Activated naive CD4-positive, alpha-beta T cell (primary cell): ENCODE measurements at places on chromosomes 7 and 10.

DNA sequence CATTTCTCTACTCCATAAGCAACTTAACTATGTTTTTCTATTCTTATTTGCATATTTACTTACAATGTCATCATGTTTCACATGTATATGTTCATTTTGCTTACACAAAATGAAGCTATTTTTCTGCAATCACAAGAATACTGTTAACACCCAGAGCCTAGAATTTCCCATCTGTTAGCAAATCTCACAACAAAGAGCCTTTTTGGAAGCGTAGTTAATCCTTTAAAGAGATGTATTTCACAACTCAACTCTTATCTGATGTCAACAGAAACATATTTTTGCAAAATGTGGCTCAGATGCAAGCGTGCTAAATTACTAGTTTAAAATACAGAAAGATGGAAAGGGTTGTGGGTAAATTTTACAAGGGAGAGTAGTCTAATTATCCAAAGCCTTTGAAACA is 110.6 kb upstream of the COL1A2 start:
- no peak for DNase-seq

DNA sequence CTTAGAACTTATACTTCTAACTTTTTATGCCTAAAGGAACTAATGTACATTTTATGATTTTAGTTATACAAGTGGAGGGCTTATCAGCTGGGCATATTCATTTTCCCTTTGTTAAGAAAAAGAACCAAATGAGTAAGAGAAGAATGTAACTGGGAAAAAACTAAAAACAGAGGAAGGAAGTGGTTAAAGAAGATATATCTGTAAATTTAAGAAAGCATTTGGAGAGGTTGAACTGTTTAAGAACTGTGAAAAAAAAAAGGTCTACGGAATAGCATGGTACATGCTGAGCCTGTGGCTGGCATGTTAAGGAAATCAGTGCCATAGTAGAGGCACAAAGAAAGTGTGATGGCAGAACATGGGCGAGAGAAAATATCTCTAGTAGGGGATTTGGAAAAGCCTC is 6.2 kb downstream of the MDFIC start:
- DNase-seq: no peak

DNA sequence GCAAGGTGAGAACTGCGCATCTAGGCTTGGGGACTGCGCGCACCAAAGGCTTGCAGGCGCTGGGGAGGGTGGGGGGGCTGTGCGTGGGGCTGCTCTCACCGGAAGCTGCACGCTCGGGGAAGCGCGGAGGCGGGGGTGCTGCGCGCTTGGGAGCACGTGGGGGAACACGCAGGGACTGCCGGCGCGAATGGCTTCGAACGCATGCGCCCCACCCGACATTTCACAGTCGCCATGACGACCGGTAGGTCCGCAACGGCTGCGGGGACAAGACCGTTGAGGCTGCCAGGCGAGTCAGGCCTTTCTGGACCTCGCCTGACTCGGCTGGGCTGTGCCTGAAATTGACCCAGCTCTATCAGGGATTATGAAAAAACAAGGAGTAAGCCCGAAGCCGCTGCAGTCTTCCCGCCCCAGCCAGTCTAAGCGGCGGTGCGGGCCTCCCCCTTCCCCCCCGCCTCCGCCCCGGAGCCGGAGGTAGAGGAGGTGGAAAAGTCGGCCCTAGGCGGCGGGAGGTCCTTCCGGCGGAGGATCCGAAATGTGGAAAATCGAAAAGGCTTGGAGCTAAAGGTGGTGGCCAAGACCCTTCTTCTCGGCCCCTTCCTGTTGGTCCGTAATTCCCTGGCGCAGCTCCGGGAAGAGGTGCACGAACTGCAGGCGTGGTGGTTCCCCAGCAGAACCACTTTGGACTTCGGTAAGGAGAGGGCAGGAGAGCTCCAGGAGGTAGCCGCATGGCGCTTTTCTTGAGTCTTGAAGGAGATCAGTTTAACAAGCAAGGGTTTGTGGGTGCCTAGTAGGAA is 34.9 kb upstream of the STEAP1 start:
- DNase-seq: peak; percentile 18

DNA sequence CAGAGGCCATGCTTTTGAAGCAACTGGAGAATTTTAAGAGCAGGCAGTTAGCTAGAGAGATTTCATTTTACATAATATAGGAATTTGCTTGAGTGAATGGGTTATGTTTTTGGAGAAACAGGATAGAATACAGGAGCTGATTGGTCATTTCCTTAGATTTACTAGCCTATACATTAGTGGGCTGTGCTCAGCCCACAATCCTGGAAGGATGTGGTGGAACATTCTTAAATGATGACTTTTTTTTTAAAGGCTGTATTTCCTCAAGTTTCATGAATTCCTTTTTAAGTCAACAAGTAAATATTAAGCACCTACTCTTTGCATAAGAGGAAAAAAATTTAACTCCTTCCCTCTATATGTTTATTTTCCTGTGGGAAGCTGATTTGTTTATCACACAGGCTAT is 314.4 kb upstream of the BMPER start:
- no peak for DNase-seq

- no peak for DNase-seq
These were observed 34.0 kb downstream of the ADAP1 start for GRCh38 chr7:920351-921070.

DNA sequence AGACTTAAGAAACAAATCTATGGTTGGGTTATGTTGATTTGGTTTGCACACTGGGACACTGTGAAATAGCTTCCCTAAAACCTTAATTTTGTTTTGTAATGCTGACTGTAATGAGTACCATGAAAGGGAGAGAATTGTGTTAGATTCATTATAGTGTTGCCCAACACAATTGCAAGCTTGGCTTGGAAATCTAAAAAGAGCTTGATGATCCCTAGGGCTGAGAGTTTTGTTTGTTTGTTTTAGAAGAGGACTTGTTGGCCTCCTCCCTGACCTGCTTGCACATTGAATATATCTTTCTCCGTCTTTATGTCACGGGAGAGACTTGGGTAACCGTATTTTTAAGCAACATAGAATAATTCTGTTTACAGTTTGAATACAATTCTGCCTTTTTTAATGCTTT is 410.1 kb downstream of the ARL4A start:
- DNase-seq: no peak

DNA sequence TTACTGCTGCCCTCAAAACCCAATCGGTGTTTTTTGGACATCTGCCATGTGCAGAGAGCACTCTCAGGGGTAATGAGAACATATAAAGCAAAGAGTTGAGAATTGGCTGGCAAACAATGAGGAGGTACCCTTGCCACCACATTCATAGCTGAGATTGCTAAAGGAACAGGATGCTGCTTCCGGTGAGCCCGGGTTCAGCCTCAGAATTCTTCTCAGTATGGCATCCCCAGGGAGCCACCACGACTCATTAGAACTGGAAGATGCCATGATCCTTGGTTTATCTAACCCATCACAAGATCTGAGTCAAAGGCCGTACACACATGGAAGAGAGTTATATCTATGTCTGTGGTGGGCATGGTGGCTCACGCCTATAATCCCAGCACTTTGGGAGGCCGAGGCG is 174.4 kb downstream of the ARID5B start:
- no peak for DNase-seq

GRCh38 chr10:28155726-28156125 is 147.1 kb downstream of the MPP7 start:
- DNase-seq: no peak

DNA sequence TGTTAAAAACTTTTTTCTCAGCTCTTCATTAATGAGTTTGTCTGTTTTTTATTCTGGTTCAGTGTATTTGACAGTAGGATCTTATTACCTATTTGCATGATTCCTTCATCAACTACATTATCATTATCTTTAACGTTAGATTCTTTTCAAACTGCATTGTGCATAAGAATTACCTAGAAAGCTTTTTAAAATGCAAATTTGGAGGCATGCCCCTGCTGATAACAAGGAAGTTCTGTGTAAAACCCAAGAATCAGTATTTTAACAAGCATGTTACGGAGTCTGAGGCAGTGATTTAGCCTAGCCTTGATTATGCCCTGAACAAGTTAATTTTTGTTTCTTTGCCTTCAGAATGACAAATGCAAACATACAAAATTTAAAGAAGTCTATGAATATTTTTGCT is 14.2 kb downstream of the AHR start:
- DNase-seq: no peak

- DNase-seq: no peak
These were observed 57.9 kb downstream of the ZNF467 start for GRCh38 chr7:149715476-149715875.

- no peak for DNase-seq
These were observed 11.1 kb downstream of the SFRP5 start for GRCh38 chr10:97760461-97761257.

DNA sequence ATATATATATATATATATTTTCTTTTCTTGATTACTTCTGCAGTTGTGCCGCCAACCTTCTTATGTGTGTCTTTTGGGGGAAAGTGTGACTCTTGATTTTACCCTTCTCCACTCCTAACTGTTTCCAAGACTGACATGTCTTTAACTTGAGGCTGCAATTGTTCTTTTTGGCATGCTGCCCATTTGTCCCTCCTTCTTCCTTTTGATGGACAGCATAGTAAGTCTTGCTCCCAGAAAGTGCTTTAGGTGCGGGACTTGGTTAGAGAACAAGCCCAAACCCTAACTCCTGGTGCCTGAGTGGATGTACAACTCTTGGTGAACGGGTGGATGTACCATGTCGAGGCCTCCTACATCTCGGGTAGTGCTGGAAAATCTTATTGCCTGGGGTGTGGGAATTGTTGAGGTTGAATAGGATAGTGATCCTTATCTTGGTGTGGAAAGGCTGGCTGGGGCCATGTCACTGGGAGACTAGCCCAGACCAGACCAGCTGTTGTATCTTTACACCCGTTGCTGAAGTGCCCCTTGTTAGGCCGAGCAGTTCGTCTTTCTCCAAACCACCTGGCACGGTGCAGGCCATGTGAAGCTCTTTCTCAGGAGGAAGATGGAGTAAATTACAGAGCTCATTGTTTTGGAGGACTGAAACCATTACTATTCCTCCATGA is 16.3 kb downstream of the TCF7L2 start:
- no peak for DNase-seq

- no peak for DNase-seq
These were observed 99.1 kb downstream of the CABCOCO1 start for GRCh38 chr10:61761825-61762217.

DNA sequence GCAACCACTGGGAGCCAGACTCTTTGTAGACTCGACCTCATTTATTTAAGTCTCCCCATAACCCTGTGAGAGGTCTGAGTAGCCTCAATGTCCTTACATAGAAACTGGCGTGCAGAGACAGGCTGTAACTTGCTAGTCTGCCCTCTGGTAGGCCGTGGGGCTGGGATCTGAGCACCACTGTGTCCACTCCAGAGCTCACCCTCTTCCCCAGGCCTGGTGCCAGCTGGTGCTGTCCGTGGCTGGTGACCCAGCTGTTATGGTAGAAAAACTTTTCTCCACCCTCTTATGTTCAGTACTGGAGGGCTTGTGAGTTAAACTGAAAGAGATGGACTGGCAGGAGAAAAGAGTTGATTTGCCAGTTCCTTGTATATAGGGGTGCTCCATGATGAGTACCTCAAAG is 41.9 kb downstream of the ADAMTS14 start:
- no peak for DNase-seq

DNA sequence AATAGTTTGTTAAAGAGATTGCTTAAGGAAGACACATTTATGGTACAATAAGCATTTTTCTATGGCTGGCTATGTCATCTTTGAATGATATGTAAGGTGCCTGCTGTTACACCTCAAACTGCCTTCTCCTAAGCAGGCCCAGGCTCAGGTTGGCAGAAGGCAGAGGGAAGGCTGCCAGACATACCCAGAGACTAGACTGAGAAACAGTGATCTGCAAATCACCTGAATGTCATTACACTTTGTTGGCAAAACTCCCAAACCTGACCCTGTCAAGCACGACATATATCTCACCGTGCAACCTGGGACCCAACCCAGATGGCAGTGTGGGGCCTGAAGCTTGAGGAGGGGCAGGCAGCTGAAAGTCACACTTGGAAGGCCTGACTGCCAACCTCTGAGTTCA is 136.6 kb upstream of the TARP start:
- no peak for DNase-seq

- DNase-seq: no peak
These were observed 81.8 kb downstream of the PTPN20 start for GRCh38 chr10:46992803-46993561.

DNA sequence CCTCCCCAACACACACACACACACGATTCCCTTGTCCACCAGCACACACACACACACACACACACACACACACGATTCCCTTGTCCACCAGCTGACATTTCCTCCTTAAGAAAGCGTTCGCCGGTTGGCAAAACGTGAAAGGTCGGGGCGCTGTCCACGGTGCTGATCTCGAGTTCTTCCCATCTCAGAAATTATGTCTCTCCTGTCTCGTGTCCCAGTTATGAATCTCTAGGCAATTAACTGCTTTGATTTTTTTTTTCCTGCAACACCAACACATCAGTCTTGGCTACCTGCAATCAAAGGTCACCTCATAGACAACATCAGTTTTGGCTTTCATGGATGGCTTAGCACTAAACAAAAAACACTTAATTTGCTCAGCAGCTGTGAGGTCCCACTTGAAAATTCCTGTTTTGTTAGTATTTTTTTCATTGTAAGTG is 1.9 kb downstream of the INA start:
- DNase-seq: peak; percentile 24

DNA sequence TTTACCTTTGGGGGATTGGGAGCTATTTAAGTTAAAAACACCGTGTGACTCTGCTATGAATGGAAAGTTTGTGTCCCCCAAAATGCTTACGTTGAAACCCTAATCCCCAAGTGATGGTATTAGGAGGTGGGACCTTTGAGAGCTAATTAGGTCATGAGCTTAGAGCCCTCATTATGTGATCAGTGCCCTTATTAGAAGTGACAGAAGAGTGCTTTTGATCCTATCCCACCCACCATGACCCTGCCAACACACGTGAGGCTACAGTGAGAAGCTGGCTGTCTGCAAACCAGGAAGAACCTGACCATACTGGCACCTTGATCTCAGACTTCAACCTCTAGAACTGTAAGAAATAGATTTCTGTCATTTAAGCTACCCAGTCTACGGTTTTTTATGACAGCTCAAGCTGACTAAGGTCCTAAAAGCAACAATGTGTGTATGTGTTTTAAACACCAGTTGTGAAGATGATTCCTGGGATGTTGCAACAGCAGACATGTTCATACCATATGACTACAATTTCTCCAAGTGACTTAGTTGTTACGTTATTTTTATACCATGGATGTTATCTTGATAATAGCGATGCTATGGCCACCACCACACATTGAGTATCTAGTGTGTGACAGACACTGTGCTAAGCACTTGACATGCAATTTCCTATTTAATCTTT is 124.4 kb downstream of the PIP4K2A start:
- no peak for DNase-seq

GRCh38 chr7:128163473-128163872 is 77.6 kb upstream of the LEP start:
- no peak for DNase-seq
